Panc1 (cell line): ENCODE measurements at places on chromosomes 16 and 17. TPM values are rescaled to one million over a fixed set of nuclear protein-coding genes. Genes with fewer than 3 reads are reported as not detected.

GRCh38 chr17:4204710-4205173, 59.0 kb downstream of the ANKFY1 start:
- H3K27ac ChIP-seq = no peak overlapping the region
- H3K27me3 ChIP-seq = no peaks in the 10 kb centered on the region
- DNase-seq = no peak

- H3K4me1 ChIP-seq = peaks cover 27% of the 10 kb centered on the region
- no peak overlapping the region for H3K4me3 ChIP-seq
- no peak for DNase-seq
Measured at GRCh38 chr16:89467382-89467781, 23.0 kb downstream of the ANKRD11 start.

- H3K27me3 ChIP-seq = no peaks in the 10 kb centered on the region
- H3K36me3 ChIP-seq = no peaks in the 10 kb centered on the region; the same call in 1 of the 2 replicates
- no peaks in the 10 kb centered on the region for H3K4me1 ChIP-seq
- H3K4me3 ChIP-seq = no peak overlapping the region
- H3K27ac ChIP-seq = no peak overlapping the region
- DNase-seq = no peak
Measured at GRCh38 chr17:75250009-75250471, 11.4 kb downstream of the GGA3 start.

DNA sequence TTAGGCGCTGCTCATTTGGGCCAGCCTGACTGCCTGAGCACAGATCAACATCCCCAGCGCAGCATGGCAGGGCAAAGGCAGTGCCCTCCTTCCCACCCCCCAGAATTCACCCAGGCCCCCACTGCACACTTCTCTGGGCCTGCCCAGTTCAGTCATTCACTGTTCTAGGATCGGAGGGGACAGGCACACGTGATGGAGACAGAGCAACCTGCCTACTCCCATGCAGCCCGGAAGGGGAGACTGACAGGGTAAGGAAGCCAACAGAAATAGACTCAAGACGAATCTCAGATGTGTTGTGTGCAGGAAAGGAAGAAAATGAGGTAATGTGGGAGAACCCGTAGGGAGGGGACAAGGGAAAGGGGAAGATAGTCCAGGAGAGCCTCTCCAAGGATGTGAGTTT, 59.2 kb upstream of the LYRM9 start:
- H3K4me3 ChIP-seq = no peak overlapping the region
- DNase-seq = no peak
- H3K27ac ChIP-seq = no peak overlapping the region
- no peaks in the 10 kb centered on the region for H3K4me1 ChIP-seq
- no peaks in the 10 kb centered on the region; the same call in 1 of the 2 replicates for H3K27me3 ChIP-seq

- H3K36me3 ChIP-seq = no peaks in the 10 kb centered on the region
- peak overlapping the region; percentile 80 for H3K27ac ChIP-seq
- no peaks in the 10 kb centered on the region for H3K27me3 ChIP-seq
- H3K4me3 ChIP-seq = no peak overlapping the region
Measured at GRCh38 chr17:72710202-72710601, 382.3 kb downstream of the SLC39A11 start.

PRSS21 gene
- total RNA-seq = not detected

- no peak overlapping the region for H3K4me3 ChIP-seq
- H3K27ac ChIP-seq = no peak overlapping the region
- no peaks in the 10 kb centered on the region for H3K4me1 ChIP-seq
- no peaks in the 10 kb centered on the region for H3K36me3 ChIP-seq
- no peaks in the 10 kb centered on the region for H3K27me3 ChIP-seq
- DNase-seq = no peak
Measured at GRCh38 chr17:27568216-27568615, 62.8 kb upstream of the LGALS9 start.
